GM03348 (cell line): ENCODE measurements at places on chromosomes 12 and 14.

- peak; percentile 32 for DNase-seq
Observed at GRCh38 chr14:50335989-50336824, 24.1 kb downstream of the DMAC2L start.

- DNase-seq: no peak
Observed at GRCh38 chr14:39912192-39913100, 480.2 kb upstream of the FBXO33 start.

DNA sequence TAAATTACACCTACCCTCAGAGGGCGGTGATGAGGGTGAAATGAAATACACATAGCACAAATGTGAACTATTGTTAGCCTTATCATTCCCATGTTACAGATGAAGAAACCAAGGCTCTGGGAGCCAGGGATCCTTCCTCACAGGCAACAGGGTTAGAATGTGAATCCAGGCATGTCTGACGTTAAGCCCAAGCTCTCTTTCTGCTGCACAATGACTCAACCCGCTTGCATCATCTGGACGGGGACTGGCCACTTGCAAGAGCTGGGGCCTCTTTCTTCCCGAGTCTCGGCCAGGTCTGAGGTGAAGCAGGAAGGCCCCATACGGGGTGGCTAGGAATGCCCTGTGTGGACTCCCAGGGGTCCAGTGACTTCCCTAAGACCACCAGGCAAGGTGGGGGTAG, 105.2 kb downstream of the RBM19 start:
- DNase-seq: peak; percentile 73

DNA sequence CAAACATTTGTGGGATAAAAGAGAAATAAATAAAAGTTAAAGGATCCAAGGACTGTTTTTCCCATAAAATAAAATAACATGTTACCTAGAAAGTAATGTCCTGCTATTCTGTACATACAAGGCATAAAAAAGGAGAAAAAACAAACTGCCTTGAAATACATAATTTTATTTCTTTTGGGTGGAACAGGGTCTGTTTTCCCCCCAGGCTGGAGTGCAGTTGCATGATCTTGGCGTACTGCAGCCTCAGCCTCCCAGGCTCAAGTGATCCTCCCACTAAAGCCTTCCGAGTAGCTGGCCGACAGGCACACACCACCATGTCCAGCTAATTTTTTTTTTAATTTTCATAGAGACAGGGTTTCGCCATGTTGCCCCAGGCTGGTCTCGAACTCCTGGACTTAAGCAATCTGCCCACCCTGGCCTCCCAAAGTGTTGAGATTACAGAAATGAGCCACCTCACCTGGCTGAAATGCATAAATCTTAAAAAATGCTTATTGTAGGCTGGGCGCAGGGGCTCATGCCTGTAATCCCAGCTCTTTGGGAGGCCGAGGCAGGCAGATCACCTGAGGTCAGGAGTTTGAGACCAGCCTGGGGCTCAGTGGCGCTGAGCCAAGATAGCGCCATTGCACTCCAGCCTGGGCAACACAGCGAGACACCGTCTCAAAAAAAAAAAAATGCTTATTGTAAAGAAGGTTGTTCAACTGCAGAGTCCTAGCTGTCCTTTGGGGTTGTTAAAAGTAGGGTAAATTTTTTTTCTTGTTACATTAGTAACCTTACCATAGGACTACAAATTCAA, 4.1 kb upstream of the TUBA1C start:
- no peak for DNase-seq

GRCh38 chr14:76883447-76883846, 57.2 kb downstream of the LRRC74A start:
- DNase-seq: no peak

DNA sequence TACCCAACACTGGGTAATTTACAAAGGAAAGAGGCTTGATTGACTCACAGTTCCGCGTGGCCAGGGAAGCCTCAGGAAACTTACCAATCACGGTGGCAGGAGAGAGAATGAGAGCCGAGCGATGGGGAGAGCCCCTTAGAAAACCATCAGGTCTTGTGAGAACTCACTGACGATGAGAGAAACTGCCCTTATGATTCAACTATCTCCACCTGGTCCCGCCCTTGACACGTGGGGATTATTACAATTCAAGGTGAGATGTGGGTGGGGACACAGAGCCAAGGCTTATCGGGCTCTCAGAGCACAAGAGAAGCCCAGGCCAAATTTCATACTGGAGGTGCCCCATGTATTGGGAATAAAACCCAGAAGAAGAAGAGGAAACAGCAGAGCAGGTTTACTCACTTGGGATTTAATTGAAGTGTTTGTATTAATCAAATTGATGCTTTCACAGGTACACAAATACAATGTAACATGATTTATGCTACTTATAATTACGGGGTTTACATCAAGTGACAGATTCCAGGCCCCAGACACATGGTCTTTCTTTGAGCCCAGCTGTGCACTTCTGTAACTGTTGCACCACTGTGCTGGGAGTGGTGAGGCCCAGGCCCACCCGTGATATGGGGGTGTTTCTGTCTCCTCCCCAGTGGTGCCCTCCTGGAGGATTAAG, 8.2 kb upstream of the CCDC85C start:
- DNase-seq: no peak

DNA sequence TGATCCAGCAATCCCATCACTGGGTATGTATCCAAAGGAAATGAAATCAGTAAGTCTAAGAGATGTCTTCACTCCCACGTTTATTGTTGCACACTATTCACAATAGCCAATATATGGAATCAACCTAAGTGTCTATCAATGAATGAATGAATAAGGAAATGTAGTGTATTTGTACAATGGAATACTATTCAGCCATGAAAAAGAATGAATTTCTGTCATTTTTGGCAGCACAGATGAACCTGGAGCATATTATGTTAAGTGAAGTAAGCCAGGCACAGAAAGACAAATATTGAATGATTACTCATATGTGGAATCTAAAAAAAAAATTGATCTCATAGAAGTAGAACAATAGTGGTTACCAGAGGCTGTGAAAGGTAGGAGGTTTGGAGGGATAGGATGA, 30.6 kb upstream of the RFX4 start:
- no peak for DNase-seq

DNA sequence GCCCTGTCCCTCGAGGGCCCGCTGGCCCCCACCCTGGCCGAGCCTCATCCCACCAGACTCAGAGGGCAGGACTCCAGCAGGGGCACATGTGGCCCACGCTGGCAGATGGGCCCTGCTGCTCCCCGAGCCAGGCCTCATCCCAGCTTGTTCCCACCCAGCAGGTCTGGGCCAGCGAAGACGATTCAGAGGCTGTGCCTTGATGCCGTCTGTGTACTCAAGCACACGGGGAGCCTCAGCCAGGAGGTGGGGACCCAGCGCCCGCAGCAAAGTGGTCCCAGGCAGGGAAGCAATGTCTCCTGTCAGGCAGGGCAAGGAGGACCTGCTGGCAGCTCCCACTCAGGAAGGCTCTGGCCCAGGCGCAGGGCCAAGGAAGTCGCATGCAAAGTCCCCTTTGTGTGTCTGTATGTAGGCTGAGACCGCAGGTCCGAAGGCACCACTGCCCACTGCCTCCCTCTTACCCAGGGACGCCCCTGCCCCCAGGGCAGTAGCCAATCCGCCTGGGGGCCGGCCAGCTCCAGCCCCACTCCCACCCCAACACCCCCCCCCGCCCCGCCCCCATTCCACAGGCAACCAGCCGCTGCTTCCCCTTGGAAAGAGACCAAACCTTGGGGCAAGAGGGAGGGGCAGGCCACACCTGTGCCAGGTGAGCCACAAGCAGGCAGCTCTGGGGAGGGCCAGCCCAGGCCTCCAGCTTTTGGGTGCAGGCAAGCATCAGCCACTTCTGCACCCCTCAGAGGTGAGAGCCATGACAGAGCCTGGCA, 9.4 kb downstream of the DEGS2 start:
- no peak for DNase-seq

DNA sequence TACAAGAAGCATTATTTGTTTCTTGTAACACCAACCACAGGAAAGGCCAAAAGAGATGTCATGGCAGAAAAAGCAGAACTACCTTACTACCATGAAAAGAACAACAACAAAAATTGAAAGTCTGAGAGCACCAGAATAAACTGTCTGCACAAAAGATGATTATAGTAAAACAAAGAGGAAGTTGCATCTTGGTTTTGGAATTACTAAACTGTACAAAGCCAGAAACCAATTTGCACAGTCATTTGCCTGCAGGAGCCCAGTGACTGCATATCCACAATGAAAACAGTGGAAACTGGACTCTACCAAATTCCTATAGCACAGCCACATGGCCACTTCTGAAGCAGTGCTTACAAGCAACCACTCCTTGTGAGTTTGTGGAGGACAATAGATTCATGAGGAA, 276.2 kb downstream of the SSPN start:
- peak; percentile 52 for DNase-seq
